ENCODE measurements at places on chromosomes 16 and 17.

DNA sequence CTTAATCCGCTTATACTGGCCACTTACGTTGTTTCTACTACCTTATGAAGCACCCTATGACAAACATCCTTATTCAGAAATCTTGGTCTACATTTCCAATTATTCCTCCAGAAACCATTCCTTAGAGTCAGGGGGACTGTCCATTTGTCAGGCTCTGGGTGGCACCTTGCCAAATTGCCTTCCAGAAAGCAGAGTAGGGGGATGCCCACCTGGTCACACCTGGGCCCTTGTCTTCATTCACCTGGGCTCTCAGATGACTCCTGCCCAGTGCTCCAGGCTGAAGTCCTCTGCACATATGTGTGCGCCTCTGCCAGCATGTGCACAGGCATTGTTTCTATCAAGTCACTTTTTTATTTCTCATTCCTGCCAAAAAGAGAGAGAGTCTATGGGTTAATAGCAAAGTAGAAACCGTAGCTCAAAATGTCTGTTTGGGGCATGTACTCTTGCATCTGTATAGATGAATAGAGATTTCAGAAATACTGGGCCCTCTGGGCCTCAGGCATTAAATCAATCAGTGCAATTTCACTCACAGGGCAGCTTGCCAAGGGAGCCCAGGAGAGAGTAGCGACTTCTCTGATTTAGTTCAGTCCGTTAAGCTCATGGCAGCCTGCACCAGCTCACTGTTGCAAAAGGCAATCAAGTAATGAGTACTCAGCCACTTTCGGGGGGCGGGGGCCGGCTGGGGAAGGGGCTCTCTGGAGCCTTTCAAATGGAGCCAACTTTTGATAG lies 104.7 kb downstream of the SOCS1 start:
- DNase-seq, result no peak

DNA sequence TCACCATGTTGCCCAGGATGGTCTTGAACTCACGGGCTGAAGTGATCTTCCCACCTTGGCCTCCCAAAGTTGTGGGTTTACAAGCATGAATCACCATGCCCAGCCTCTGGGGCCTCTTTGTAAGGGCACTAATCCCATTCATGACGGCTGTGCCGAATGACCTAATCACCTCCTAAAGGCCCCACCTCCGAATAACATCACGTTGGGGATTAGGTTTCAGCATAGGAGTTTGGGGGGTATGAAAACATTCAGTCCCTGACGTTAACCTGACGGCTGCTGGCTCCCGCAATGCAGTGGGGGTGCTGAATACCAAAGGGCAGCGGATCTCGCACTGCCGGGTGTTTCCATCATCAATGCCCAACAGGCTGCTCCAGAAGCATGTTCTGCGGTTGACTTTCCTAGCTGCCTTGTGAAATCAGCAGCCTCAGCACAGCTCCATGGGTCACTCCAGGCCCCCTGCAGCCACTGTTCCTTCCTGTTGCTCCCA lies 120.8 kb upstream of the SEC14L1 start:
- no peak for DNase-seq

DNA sequence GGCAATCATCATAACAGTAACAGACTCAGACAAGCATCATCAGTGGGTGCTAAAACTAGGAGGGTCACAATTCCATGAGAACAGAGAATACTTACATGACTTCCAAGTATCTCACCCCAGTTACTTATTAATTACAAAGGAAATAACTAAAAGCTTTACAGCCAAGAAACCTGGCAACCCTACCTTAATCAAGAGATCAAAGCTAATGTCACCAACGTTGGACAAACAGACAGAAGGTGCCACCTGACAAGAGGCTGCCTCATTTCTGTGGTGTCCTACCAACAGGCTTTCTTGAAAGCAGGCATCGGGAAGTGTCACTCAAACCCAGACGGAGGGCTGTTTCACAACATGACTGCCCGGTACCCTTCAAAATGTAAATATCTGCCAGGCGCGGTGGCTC lies 84.6 kb downstream of the RMI2 start:
- no peak for DNase-seq

DNA sequence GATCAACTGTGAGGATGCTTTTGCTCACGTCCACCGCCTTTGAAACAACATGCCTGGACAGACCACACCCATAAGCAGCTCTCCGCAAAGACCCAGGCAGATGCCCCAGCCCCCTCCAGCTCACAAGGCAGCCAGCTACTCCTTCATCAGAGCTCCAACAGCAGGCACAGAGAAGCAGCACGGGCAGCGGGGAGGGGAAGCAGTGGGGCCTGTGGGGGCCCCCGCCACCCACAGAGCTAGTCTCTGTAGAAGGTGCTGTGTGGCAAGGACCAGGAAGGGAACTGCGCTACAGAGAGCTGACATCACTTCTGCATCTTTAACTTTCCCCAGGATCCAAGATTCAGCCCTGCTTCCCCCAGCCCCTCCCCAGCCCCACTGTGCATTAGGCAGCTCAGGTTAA lies 10.0 kb upstream of the SCNN1G start:
- DNase-seq, result no peak
